Astrocyte (in vitro differentiated cells and primary cell): ENCODE measurements at places on chromosomes 7 and 10.
A peak's percentile ranks its signal among the peaks of the same experiment; 100 is the strongest.

DNA sequence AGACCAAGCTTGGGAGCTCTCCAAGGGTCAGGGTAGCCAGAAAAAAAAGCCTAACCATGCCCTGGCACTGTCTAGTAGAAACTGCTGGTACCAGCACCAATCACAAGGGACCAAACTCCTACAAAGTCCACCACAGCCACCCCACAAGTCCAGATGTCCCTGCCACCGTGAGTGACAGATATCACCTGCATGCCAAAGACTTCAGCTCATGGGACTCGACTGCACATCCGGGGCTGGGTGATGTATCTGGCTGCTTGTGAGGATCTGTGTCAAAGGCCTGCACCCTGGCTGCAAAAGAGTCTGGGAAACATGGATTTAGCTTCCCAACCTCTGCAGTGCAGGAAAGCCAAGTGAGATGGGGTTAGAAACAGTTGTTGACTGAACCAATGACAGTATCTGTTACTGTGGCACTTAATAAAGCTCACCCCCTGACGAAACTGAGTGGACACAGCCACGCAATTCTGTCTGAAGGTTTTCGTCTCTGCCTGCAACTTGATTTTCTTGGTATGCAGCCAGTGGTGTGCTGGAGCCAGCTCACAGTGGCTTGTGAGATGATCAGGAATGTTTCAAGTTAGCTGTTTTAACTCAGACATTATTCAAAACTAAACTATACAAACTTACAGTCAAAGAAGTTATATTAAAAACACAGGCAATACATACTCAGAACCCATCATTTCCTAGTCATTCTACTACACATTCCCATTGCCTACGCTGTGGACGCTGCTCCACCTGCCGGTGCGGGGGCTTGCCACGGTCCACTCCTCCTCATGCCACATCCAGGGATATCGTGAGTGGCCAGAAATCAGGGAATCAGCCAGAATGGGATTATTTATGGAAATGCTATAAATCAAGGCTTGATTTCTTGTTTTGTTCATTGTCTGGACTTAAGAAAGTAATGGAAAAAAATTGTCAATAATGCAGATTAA lies 9.2 kb downstream of the ZNF488 start:
- peak; percentile 50 for DNase-seq
- no peak overlapping the region for H3K4me3 ChIP-seq
- no peak overlapping the region for H3K27ac ChIP-seq
- no peaks in the 10 kb centered on the region for H3K4me1 ChIP-seq
- no peaks in the 10 kb centered on the region for H3K36me3 ChIP-seq

GRCh38 chr7:99374111-99375064 lies at the start of gene ARPC1B:
TSS of gene ARPC1B (plus strand) at chr7:99374730. CDS start at chr7:99385715, 10,985 bp downstream.
- peaks cover 8% of the 10 kb centered on the region for H3K4me1 ChIP-seq
- DNase-seq, result peak; percentile 42
- peak within 1 kb of the TSS; percentile 70 for H3K4me3 ChIP-seq
- no peaks in the 10 kb centered on the region for H3K27me3 ChIP-seq
- H3K27ac ChIP-seq, result no peak within 1 kb of the TSS
- H3K36me3 ChIP-seq, result peaks cover 4% of the 10 kb centered on the region

DNA sequence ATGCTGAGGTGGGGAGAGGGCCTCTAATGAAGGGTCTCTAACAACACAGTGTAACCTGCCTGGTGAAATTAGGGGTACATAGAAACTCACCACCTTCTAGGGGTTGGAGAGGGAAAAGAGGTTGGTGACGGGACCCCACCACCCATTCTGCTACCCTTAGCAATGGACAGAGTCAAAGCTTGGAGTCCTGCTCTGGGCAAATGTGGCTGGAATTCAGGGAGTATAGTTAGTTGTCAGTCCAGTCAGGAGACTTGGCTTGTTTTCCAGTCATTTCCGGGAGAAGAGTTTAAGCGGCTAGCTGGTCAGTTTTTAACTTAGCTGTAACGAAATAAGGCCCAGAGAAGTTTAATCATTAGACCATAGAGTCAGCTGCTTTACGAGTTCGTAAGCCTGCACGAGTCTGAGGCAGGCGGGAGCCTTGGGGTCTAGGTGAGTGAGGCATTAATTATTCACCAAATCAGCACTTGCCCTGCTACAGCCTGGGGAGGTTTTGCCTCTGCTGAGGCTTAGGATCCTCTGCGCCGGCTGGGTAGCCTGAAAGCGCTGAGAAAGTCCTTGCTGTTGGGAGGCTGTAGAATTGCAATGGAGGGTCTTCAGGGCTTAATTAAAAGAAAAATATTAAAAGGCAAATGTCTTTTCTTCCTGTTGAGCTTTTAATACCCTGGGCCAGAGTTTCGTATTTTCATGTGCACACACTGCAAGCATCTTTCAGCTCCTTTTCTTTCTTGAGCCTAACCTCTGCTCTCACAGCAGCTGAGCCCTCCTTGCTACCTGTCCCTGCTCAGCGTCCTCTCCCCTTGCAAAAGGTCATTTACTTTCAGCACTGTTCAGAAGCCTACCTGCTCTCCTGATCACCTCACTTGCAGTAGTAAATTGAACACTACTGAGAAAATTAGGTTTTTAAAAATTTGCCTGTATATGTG lies 1.5 kb upstream of the LAMB1 start:
- H3K36me3 ChIP-seq, result peaks cover 10% of the 10 kb centered on the region
- DNase-seq, result peak; percentile 83
- H3K27ac ChIP-seq, result peak overlapping the region; percentile 48
- no peak overlapping the region for H3K4me3 ChIP-seq
- H3K4me1 ChIP-seq, result peaks cover 29% of the 10 kb centered on the region

DNA sequence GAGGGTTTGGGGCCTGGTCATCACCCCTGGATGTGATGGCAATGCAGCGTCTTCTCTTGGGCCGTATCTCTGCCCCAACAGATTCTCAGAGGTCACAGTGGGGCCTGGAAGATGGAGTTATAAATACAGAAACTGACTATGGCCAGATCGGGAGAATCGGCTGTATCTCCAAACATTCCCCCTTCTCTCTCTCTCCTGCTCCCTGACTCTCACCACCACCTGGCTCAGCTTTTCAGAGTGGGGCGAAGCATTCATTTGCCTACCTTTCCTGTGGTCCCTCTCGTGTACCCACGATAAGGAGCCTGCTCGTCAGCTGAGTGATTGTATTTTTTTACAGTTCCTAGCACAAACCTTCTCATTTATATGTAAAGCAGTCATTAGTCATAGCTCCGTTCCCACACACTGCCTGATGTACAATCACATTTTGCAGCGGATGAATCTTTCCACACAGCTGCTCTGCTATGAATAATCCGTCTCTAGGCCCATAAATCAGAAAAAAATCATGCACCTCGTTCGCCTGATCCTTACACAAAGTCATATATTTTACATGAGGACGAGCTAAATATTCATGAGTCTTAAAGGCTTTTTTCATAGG lies 23.2 kb upstream of the BTRC start:
- no peak overlapping the region for H3K4me3 ChIP-seq
- peaks cover 19% of the 10 kb centered on the region for H3K27me3 ChIP-seq
- no peak overlapping the region for H3K27ac ChIP-seq
- no peaks in the 10 kb centered on the region for H3K36me3 ChIP-seq
- peak; percentile 89 for DNase-seq
- H3K4me1 ChIP-seq, result peaks cover 14% of the 10 kb centered on the region
